ENCODE measurements at places on chromosomes 16 and 17.

DNA sequence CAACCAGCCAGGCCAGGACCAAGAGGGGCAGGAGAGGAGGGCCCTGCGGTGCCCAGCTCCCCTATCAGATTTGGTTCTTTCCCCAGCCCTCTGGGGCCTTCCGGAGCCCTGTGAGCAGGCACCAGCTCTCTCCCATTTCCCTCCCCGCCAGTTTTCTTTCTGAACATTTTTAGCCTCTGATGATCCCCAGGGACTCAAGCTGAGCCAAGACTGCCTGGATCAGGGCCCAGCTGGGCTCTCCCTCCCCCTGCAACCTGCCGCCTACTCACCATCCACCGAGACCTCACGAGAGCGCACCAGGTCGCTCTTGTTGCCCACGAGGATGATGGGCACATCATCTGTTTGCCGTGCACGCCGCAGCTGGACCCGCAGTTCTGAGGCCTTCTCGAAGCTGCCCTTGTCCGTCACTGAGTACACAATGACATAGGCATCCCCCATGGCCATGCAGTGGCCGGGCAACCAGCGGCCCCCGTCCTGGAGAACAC is 2.0 kb downstream of the RRAD start:
- no peak for DNase-seq

GRCh38 chr16:80500116-80500859 is 40.5 kb upstream of the DYNLRB2 start:
- no peak for DNase-seq

- DNase-seq: no peak
Measured at GRCh38 chr16:27110524-27110896, 43.8 kb downstream of the C16orf82 start.

- peak; percentile 48 for DNase-seq
Measured at GRCh38 chr16:67883872-67884261, 818 bp upstream of the NRN1L start.

DNA sequence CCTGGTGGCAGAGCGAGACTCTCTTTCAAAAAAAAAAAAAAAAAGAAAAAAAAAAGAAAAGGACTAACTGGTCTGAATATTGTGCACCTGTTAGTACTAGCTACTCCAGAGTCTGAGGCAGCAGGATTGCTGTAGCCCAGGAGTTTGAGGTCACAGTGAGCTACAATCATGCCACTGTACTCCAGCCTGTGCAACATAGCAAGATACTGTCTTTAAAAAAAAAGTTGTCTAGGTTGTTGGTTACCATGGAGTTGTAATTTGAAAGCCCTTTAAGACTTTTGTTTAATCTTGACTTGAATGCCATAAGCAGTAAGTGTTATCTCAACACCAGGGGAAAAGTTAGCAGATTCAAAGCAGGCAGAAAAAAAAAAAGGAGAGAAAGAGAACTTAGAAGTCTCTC is 10.9 kb upstream of the C16orf54 start:
- no peak for DNase-seq

DNA sequence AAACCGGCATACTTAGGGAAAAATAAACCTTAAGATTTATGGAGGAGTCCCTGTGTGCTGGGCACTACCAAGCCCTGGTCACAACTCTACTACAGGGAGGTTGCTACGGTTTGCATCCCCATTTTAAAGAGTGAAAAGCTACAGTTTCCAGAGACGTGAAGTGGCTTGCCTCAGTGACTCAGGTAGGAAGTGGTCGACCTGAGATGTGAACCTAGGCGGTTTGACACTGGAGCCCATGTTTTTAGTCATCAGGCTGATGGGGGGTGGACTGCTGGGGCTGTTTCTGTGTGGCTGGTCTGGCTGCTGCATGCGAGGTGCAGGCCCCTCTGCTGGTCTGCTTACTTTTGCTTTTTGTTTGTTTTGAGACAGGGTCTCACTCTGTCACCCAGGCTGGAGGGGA is 6.6 kb downstream of the COX6A2 start:
- DNase-seq: peak; percentile 21

GRCh38 chr17:78253946-78254672 is 22.7 kb downstream of the TMEM235 start:
- peak; percentile 58 for DNase-seq

- no peak for DNase-seq
Measured at GRCh38 chr17:14354807-14355206, 53.9 kb downstream of the HS3ST3B1 start.

DNA sequence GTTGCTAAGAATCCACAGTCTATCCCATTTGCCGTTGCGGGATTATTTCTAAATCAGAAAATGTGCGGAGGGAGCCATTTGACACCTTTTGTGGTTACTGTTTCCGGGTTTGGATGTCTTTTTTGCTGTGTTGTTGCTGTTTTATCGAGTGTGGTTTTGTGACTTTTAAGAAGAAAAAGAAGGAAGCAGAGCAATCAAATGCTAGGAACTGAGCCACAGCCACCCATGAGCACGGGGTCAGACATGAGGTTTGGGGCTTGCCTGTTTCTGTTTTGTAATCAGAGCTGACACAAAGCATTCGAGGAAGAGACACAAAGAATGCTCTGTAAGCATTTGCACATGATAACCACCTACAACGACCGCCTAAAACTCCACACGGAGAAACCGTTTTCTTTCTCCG is 53.1 kb upstream of the CHMP6 start:
- no peak for DNase-seq

DNA sequence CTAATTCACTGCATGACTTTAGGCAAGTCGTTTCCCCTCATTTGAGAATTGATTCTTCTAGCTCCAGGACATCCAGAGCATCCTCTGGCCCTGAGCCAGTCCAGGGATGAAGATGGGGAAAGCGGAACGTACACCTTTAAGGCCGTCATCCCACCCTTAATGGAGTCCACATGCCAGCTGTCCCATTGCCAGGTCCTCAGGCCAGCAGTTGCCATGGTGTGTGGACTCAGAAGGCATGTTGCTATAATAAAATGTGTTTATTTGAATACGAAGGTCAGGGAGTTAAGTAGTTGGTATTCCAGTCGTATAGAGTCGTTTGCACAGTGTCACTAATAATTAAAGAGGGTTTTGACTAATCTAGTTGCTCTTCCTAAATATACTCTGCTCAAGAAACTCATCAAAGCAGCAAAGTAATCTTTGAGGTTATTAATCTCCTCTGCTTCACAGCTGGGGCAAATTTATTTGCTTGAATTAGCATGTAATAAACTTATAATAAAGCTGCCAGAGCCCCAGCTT is 30.4 kb downstream of the CCDC182 start:
- no peak for DNase-seq

Measured in stimulated activated CD8-positive, alpha-beta memory T cell treated with anti-CD3 and anti-CD28 coated beads, Interleukin-2, amount 100 ng/mL, for 1 hour (primary cell).